Right lung (tissue), 10 donors: ENCODE measurements at places on chromosomes 12 and 14.

GRCh38 chr12:110717037-110717436, 25.7 kb downstream of the PPP1CC start:
- DNase-seq = no peak

GRCh38 chr12:89225401-89225800, 126.9 kb downstream of the DUSP6 start:
- no peak for DNase-seq

- DNase-seq = no peak
Observed at GRCh38 chr14:98766818-98767217, 505.2 kb downstream of the BCL11B start.

DNA sequence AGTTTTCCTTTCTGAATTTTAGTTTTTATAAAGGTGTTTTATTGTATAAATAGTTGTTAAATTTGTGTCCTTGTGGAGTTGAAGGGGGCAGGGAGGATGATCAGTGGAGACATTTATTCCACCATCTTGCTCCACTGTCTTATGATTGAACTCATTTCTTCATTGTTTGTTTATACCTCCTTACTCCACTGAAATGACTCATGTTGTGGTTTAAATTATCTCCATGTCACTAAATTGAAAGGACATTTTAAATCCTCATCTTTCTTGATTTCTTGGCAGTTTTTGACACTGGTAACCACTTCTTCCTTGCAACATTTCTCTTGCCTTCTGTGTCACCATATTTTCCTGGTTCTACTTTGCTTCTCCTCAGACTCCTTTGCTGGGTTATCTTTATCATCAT, 23.6 kb upstream of the FERMT2 start:
- DNase-seq = no peak

DNA sequence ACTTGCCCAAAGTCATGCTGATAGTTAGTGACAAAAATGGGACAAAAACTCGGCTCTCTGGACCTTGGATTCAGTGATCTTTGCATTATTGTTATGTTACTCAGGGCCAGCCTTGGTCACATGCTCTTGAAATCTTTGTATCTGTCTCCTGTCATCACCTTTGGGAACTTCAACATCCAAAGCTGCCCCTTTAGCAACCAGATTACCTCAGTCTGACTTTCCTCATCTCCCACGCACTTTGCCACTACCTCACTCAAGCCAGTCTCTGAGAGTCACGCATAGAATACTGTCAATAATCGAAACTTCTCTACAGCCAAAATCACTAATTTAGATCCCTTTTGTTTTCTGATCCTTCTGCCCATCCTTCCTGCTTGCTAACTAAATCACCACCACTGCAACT, 90.8 kb upstream of the DAAM1 start:
- no peak for DNase-seq

DNA sequence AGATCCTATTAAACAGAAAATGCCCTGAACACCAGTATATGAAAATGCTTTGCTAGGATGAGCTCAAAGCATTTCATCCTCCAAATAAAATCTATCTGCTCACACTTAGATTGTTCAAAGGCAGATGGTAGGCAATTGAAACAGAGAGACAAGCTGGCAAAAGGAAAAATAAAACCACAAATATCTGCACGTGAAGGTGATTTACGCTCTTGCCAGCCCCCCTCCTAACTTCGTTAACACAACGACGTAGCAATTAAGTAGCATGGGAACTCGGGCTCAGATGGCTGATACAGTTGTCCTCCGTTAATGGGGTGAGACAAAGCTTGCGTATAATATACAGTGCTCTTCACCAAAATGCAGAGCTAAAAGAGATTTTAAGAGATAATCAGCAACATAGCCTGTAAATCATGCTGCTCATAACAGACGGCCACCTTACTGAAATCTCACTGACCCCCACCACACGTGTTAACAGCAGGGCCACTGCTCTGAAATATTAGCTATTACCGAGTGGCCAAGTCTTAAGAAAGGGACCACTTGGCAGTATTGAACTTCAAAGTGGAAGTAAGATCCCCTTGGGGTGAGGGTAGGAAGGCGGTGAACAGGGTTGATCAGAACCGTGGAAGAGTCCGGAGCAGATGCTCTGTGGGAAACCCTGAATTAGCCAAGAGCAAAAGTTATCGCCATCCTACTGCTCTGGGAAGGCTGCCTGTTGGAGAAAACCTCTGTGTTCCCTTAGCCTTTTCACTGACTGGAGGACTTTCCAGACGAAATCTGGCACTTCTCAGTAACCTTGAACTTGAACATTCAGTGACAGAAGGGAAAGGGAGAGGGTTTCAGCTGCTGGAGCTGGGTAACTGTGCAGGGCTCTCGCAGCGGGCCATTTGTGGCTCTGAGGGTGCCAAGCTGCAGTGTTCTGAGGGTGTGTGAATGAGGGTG, 23.1 kb downstream of the ETV6 start:
- DNase-seq = no peak

- no peak for DNase-seq
Observed at GRCh38 chr14:21486640-21487087, 9.7 kb downstream of the TOX4 start.

DNA sequence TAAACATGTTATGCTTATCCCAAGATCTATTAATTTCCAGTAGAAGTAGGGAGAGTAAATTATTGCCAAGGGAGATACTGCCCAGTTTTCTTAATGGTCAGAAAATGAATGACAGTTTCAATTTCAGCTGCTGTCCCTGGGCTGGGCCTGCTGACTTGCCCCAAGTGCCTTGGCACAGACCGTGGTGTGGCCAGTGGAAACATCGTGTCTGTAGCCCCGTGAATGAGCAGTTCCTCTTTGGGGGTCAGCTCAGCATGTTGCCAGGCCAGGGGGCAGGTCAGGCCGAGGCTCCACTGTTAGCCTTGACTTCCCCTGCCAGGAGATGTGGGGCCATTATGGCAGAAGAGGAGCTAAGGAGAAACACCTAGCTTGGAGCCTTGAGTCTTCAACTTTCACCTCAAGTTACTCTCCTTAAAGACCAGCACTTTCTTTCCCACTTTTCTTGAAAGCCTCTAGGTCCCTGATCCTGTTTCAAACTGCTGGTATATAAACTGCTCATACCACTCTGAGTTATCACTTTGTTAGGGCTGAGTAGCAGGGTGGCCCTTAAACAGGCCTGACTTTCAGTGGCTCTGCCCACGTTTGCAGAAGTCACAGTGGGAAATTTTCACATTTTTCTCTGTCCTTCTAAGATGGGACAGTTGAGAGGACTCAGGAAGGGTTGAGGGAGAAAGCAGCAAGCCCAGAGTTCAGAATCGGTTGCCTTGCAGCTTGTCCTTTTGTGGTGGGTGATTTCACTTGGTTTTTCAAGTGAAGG, 73.2 kb downstream of the SUSD6 start:
- no peak for DNase-seq

GRCh38 chr14:32427726-32428528, 98.8 kb downstream of the AKAP6 start:
- no peak for DNase-seq

DNA sequence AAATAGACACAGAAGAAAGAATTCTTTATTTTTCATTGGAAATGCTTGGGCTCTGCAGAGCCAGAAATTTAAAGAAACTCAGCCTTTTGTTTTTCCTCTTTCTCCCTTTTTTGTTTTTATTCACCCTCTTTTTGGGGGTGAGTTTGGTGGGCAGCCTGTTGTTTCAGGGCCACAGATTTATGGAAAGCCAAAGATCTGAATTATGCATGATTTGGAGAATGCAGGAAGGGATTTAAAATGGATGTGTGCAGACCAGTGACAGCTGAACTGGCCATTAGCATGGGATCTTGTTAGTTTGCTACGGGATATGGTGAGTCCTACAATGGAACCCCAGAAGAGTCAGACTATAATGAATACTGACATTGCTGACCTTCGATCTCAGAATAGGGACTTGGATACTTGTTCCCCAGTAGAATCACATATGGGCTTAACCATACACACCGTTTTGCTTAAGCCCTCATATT, 7.7 kb upstream of the ATXN2 start:
- no peak for DNase-seq

DNA sequence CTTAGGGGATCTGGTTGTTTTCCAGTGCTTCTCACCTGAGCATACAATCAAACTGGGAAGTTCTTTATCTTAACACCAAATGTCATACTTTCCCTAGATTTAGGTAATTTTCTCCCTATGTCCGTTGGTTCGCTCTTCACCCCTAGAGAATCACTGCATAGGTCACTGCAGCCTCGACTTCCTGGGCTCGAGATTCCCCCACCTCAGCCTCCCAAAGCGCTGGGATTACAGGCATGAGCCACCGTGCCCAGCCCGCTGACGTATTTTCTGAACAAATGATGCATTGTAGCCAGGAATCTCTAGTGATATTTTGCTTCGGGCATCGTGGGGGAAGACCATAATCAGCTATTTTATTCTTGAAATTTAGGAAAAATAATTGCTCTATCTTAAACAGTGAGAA, 1.1 kb upstream of the RPL41 start:
- DNase-seq = peak; percentile 9

DNA sequence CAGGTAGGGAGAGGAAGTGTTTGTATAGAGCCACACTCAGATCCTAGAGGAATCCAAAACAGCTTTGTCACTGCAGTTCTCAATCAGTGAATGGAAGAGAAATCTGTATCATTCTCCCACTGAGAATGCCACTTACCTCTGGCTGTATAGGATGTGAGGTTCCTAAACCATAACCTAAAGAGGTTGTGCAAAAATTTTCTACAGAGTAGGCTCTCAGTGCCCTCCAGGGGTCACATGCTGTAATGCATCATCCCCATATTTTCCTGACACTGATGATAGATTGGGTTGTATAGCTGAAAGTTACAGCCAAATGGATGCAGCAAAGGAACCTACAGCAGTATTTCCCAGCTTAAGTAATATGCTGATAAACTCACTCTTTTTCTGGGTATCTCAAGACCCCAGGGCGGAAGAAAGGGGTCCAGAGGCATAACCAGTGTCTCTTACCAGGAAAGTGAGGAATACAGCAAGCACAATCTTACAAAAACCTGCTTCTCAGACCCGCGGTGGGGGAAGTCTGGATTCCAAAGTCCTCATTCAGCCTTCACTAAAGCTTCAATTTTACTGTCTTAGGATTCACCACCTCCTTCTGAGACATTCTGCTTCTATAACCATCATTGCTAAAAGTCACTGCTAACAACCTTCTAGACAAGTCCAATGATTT, 3.8 kb downstream of the BCDIN3D start:
- no peak for DNase-seq

DNA sequence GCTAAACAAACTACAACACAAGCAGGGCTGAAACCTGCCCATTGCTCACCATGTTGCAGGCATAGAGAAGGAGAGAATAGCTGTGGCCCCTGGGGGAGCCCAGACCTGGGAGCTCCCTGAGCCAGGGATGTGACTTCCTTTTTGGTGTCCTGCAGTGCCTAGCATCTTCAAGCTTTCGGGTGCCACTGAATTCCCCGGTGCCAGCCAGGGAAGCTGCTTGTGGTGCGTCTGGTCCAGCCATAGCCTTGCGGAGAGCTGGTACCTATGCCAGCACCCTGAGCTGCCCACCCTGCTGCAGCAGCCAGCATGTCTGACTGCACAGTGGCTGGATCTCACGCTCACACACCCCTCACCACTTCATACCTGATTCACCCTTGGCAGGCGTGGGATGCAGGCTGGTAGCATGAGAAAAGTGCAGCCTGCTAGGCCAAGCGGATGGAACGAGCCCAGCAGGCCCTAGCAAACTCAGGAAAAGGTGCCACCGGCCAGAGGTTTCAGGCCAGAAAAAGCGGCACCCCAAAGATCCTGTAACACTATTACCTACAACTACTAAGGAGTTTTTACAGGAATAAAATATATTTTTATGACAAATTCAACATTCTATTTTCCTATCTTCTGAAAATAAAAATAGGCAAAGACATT, 183.7 kb downstream of the CPNE8 start:
- DNase-seq = no peak

GRCh38 chr12:9961901-9962300, 9.3 kb upstream of the CLEC12A start:
- no peak for DNase-seq

GRCh38 chr14:101962503-101962874, 1.9 kb upstream of the DYNC1H1 start:
- DNase-seq = no peak

DNA sequence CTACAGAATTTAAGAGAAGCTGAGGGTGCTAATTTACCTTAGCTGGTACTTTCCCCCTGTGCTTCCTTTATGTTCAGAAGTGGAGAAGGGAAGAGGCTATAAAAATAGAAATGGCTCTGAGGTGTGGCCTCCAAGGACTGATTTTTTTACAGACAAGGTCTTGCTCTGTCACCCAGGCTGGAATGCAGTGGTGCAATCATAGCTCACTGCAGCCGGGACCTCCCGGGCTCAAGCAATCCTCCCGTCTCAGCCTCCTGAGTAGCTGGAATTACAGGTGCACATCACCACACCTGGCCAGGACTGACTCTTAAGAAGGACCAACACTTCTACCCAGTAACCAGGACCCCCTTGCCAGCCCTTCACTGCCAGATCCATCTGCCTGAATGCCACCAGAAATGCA, 23.9 kb upstream of the NAP1L1 start:
- DNase-seq = no peak

DNA sequence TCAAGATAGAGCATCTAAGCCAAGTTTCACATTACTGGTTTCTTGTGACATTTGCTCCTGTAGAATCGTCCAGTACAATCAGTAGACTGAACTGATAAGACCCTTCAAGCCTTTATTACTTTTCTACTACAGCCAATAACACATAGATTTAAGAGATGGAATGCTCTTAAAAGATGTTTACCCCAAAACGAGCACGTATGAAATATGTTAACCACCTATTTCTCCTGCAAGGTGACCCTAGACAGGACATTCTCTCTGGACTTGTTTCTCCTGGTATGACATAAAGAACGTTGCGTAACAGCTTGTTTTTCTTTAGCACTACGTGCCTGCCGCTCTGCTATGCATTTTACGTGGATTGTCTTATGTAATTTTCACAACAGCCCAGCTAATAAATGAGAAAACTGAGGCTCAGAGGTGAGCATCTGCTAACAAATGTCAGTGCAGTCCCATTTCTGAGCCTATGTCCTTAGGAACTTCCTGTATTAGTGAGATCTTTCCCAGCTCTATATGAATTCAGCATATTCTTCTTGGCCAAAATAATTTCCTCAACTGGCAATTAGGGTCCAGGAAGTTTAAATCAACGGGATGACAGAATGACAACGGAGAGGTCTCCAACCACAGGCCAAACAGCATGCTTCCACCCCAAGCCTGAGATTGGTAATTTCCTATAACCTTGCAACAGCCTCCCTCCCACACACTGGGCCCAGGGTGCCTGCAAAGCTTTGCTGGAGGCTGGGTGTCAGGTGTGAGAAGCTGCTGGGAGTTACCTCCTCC, 3.7 kb downstream of the NFKBIA start:
- no peak for DNase-seq

- no peak for DNase-seq
Observed at GRCh38 chr12:50529345-50529744, 24.6 kb downstream of the DIP2B start.

- DNase-seq = no peak
Observed at GRCh38 chr12:111451649-111452129, 46.0 kb downstream of the SH2B3 start.
